AG09319 (cell line): ENCODE measurements at places on chromosomes 4 and X.

DNA sequence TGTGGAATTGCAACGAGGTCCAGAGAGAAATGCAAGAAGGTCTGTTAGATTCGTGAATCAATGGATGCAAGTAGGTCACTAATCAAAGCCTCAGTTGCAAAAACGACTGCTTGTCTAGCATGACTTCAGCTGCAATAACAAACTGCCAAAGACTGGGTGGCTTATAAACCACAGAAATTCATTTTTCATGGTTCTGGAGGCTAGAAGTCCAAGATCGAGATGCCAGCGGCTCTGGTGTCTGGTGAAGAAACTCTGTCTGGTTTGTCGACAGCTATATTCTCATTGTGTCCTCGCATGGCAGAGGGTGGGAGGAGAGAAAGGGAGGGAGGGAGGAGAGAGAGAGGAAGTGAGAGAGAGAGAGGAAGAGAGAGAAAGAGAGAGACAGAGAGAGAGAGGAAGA lies 114.7 kb downstream of the MXRA5 start:
- no peak for DNase-seq

GRCh38 chrX:72392042-72392441 lies 86.3 kb upstream of the CITED1 start:
- DNase-seq = no peak

- DNase-seq = no peak
These were observed 124.4 kb upstream of the PCDH18 start for GRCh38 chr4:137656661-137657060.

DNA sequence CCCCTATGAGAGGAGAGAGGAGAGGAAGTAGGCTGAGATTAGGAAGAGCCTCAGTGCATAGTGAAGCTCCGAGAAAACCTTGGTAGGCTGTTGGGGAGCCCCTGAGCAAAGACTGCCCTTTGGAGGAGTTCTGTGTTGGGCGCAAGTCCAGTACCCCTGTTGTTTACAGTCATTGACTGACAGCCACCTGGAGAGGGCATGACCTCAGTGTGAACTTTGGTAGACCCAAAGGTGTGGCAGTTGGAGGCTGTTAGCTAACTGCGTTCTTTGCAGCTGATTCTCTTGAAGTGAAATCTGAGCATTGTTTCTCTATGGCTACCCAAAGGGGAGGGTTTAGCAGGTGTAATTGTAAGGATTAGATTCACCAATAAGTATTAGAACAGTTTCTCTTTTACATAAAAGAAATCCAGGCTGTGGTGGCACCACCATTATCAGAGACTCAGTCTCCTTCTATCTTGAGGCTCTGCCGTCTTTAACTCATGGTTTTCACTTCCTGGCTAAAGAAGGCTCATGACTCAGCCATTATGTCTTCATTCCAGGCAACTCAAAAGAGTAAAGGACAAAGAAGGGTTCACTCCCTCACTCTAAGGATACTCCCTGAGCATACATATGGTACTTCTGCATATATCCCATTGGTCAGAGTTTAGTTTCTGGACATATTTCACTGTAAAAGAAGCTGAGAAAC lies 33.4 kb downstream of the ANXA3 start:
- no peak for DNase-seq

DNA sequence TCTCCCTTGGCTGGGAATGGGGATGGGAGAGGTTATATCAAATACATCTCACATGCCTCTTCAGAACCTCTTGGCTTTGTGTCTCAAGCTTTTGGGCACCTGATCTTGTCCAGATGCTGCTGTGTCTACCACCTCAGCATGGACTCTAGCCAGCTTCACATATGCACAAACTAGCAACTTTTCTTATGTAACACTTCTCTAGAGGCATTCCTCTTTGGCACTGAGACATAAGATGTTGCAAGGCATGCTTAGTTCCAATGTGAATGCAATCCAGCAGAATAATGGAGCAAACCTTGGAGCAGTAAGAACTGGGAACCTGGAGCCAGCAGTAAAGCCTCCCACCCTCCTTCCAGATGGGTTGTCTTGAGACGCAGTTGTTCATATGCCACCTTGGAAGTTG lies 113.4 kb upstream of the TMEM47 start:
- DNase-seq = peak; percentile 10

DNA sequence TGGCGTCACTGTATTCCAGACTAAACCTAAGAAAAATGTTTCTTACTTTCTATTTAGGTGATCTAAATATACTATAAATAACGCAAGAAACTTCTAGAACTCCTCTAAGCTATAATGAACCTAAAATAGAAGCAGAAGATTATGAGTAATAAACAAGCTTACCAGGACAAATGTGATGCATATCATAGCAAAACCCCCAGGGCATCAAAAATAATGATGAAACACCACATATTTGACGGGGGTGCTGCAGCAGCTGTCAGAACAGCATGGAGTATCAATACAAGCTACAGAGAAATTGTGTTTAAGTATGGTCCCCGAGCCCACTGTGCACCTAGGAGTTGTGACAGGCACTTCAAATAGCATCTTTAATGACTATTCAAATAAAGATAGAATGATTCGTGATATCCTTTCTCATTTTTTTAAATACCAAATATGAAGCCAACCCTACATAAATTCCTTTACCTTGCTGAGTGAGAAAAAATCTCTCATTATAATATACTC lies 337.3 kb downstream of the CENPC start:
- DNase-seq = no peak

DNA sequence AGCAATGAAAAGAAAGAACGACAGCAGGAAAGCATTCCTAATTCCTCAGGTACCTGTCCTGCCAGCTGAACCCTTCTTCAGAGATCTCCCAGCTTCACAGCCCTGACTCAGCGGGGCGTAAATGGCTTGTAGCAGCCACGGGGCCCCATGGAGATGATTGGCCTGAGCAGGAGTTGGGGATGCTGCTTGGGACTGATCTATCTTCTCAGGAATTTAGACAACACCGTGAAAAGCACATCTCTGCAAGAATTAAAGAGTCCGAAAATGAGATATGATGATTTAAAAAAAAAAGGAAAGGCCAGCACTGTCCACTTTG lies 22.5 kb upstream of the SLC25A4 start:
- DNase-seq = no peak

GRCh38 chr4:105451346-105451745 lies 22.5 kb downstream of the PPA2 start:
- no peak for DNase-seq

GRCh38 chr4:57043347-57044251 lies 64.9 kb downstream of the POLR2B start:
- DNase-seq = peak; percentile 47
